ENCODE measurements at places on chromosomes 11 and 22. TPM values are rescaled to one million over a fixed set of nuclear protein-coding genes. Genes with fewer than 3 reads are reported as not detected.

The CWC15 gene
- total RNA-seq, result 62.7 TPM

The ARHGAP20 gene
- 0.17 TPM for total RNA-seq

The NDUFC2 gene
- 80.5 TPM for total RNA-seq

The OR10AG1 gene
- not detected for total RNA-seq

The ELFN2 gene
- total RNA-seq, result 0.32 TPM

DNA sequence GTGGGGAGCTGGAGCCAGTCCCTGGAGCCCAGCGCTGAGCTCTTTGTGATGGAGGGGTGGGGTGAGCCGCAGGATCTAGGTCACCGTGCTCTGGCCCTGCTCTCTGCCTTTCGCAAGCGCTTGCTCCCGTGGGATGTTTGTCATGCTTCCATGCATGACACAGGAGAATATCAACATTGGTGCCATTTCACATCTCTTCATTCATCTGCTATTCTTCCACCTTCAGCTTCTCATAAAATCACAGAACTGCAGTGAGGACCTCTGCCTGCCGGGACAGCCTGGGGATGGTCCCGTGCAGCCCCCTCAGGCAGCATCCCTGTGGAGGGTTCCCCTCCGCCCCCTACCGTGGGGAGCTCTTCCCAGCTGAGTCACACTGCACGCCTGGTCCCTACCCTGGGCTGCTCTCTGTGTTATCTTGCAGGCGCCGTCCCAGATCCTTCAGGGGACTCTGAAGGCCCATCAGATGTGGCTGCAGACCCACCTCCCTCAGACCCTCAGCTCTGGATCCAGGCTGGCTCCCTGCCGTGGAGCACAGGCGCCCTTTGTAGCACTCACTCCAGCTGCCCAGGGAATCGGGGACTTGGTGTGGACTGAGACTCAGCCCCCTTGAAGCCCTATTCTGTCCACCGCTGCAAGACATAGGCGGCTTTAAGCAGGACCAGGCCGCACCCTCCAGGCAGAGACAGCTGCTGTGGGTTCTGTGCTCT, 5.1 kb upstream of the SEPTIN5 start:
- H3K4me1 ChIP-seq, result no peaks in the 10 kb centered on the region
- DNase-seq, result no peak
- H3K4me3 ChIP-seq, result no peak overlapping the region
- no peaks in the 10 kb centered on the region for H3K36me3 ChIP-seq

- no peaks in the 10 kb centered on the region for H3K4me1 ChIP-seq
- DNase-seq, result no peak
- H3K36me3 ChIP-seq, result no peaks in the 10 kb centered on the region
- H3K4me3 ChIP-seq, result no peak overlapping the region
- no peaks in the 10 kb centered on the region for H3K27me3 ChIP-seq
These were observed 38.5 kb upstream of the LARGE1 start for GRCh38 chr22:33958741-33959140.

- H3K27me3 ChIP-seq, result no peaks in the 10 kb centered on the region
- H3K4me1 ChIP-seq, result peaks cover 54% of the 10 kb centered on the region
- H3K27ac ChIP-seq, result peak overlapping the region; percentile 98
- DNase-seq, result peak; percentile 84
These were observed 717 bp downstream of the OSM start for GRCh38 chr22:30265823-30266444.

- no peaks in the 10 kb centered on the region for H3K4me1 ChIP-seq
- no peak for DNase-seq
- no peak overlapping the region for H3K4me3 ChIP-seq
These were observed 92.3 kb upstream of the ANO1 start for GRCh38 chr11:69985641-69986439.

- no peak for DNase-seq
- no peak overlapping the region for H3K4me3 ChIP-seq
- H3K27ac ChIP-seq, result no peak overlapping the region
- no peaks in the 10 kb centered on the region for H3K27me3 ChIP-seq
- peaks cover 18% of the 10 kb centered on the region for H3K4me1 ChIP-seq
These were observed 6.9 kb downstream of the SMCO4 start for GRCh38 chr11:93536101-93536861.

DNA sequence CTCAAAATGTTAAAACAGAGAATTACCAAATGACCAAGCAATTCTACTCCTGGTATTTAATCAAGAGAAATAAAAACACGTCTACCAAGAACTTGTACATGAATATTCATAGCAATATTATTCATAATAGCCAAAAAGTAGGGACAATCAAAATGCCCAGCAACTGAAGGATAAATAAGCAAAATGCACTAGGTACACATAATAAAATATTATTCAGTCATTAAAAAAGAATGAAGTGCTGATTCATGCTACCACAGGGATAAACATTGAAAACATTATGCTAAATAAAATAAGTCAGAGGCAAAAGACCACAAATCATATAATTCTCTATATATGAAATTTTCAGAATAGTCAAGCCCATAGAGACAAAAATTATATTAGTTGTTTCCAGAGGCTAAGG, 24.8 kb downstream of the ARHGAP32 start:
- no peak overlapping the region for H3K4me3 ChIP-seq
- DNase-seq, result no peak
- no peak overlapping the region for H3K27ac ChIP-seq
- H3K4me1 ChIP-seq, result no peaks in the 10 kb centered on the region
- H3K27me3 ChIP-seq, result no peaks in the 10 kb centered on the region

DNA sequence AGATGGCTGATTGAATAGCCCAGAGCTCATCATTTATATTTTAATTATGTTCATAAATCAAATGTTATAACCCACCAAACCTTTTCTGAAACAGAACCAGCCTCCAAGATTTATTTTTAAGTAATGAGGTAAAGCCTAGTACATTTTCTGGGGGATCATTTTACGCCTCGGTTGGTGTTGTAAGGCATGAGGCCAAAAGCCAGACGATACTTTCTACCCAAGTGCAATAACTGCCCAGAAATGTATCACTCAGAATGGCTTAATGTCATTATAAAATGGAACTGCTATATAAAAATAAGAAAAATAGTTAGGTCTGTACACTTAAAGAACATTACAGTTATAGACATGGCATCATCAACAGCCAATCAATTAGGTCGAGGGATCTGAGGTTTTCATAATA, 283.3 kb downstream of the CADM1 start:
- no peaks in the 10 kb centered on the region for H3K36me3 ChIP-seq
- no peak overlapping the region for H3K27ac ChIP-seq
- H3K27me3 ChIP-seq, result no peaks in the 10 kb centered on the region
- peaks cover 4% of the 10 kb centered on the region for H3K4me1 ChIP-seq

- H3K27me3 ChIP-seq, result no peaks in the 10 kb centered on the region
- no peak for DNase-seq
- no peak overlapping the region for H3K4me3 ChIP-seq
- H3K27ac ChIP-seq, result no peak overlapping the region
- H3K36me3 ChIP-seq, result no peaks in the 10 kb centered on the region
- H3K4me1 ChIP-seq, result no peaks in the 10 kb centered on the region
These were observed 132.3 kb downstream of the TRIM44 start for GRCh38 chr11:35794850-35795249.

DNA sequence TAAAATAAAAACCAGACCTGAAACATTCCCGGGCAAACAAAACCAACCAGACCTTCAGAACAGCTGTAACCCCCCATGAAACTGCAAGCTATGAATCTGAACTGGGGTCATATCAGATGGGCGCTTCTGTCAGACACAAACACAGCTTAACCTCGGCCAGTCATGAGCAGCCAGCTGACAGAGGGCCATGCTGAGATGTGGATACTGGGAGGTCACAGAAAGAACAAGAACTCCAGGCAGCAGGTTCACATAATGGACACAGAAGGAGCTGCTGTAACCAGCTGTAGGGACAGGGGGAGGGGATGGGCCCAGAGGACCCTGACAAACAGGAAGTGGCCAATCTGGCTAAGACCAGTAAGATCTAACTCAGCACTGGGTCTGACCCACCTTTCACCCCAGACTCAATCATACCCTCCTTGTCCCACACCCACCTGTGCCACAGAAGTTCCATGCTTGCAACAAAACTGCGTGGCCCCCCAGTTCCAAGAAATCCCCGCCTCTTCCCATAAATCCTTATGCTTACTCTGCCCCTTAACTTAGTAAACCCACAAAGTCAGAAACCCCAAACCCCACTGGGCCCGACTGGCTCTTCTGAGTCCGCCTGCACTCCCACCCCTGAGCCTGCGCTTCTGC, 4.0 kb downstream of the APOL4 start:
- H3K4me3 ChIP-seq, result no peak overlapping the region
- H3K27me3 ChIP-seq, result no peaks in the 10 kb centered on the region
- no peaks in the 10 kb centered on the region for H3K4me1 ChIP-seq
- H3K36me3 ChIP-seq, result no peaks in the 10 kb centered on the region

GRCh38 chr11:131186629-131187101, 183.8 kb upstream of the NTM start:
- no peak overlapping the region for H3K4me3 ChIP-seq
- no peaks in the 10 kb centered on the region for H3K36me3 ChIP-seq
- no peaks in the 10 kb centered on the region for H3K4me1 ChIP-seq

DNA sequence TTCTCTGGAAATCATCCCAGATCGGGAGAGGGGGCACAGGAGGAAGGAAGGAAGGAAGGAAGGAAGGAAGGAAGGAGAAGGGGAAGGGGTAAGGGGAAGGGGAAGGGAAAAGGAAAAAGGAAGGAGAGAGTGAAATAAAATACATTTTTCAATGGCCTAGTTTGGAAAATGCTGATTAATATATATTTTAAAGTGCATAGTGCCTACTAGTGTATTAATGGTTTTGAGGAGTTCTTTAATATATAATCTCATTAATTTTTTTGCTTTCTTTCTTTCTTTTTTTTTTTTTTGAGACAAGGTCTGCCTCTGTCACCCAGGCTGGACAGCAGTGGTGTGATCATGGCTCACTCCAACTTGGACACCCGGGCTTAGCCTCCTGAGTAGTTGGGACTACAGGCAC, 107.8 kb upstream of the FOLH1 start:
- no peaks in the 10 kb centered on the region for H3K36me3 ChIP-seq
- no peaks in the 10 kb centered on the region for H3K4me1 ChIP-seq
- no peaks in the 10 kb centered on the region for H3K27me3 ChIP-seq
- H3K4me3 ChIP-seq, result no peak overlapping the region
- no peak for DNase-seq
- H3K27ac ChIP-seq, result no peak overlapping the region

- H3K27me3 ChIP-seq, result no peaks in the 10 kb centered on the region
- H3K27ac ChIP-seq, result no peak overlapping the region
- H3K4me1 ChIP-seq, result no peaks in the 10 kb centered on the region
- no peaks in the 10 kb centered on the region for H3K36me3 ChIP-seq
These were observed 747.0 kb upstream of the LUZP2 start for GRCh38 chr11:23749762-23750430.

DNA sequence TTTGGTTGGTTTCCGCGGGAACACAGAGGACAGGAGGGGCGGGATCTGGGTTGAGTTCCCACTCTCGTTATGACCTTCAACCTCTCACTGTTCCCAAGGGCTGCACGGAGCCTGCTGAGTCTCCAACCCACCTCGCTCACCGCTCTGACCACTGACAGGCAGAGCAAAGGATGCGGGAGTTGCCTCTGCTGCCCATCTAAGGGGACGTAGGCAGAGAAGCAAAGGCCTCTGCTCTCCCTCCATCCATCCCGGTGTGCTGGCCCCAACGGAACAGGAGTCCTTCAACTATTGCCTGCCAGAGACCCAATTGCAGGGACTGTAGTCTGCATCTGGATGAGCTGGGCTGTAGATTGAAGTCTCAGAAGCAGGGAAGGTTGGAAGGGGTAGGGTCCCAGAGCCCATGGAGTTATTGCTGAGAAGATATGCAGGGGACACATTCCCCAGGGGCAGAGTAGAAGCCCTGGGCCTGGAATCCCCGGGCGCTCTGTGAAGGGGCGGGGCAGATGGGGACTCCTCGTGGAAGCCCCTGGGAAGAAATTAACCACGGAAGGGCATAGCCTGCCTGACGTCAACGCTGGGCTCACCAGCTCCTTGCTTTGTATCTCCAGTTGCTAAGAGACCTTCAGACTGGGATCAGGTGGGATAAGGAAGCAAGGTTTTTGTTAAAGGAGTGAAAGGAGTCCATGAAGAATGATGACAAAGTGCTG, 12.7 kb upstream of the FXYD2 start:
- no peaks in the 10 kb centered on the region for H3K27me3 ChIP-seq
- no peak overlapping the region for H3K27ac ChIP-seq
- no peaks in the 10 kb centered on the region for H3K36me3 ChIP-seq
- H3K4me1 ChIP-seq, result no peaks in the 10 kb centered on the region

GRCh38 chr11:27701355-27702105, 1.3 kb upstream of the BDNF start:
- H3K27ac ChIP-seq, result no peak overlapping the region
- no peaks in the 10 kb centered on the region for H3K36me3 ChIP-seq
- H3K27me3 ChIP-seq, result peaks cover 16% of the 10 kb centered on the region
- no peak overlapping the region for H3K4me3 ChIP-seq

GRCh38 chr11:12287009-12287373, 90.4 kb upstream of the PARVA start:
- H3K4me1 ChIP-seq, result peaks cover 14% of the 10 kb centered on the region
- no peak for DNase-seq
- no peaks in the 10 kb centered on the region for H3K36me3 ChIP-seq
- no peak overlapping the region for H3K27ac ChIP-seq

DNA sequence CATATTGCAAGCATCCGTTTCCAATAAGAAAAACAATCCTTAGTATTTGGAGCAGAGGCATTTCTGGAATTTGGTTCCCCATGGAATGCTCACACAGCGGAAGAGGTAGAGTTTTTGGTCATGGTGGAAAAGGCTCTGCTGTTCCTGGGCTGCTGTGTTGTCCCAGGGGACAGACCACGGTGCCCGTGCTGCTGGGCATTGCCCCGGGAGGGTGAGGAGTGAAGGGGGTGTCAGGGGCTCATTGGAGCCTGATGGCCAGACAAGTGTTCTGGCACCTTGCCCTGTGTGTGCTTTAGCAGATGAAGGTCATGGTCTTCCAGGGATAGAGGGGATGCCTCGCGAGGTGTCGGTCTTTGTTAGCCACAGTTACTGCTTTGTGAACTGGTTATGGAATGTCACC, 61.2 kb downstream of the MPPED1 start:
- no peak overlapping the region for H3K27ac ChIP-seq
- no peaks in the 10 kb centered on the region for H3K36me3 ChIP-seq
- peaks cover 3% of the 10 kb centered on the region for H3K27me3 ChIP-seq
- H3K4me3 ChIP-seq, result no peak overlapping the region
- no peak for DNase-seq

- no peak overlapping the region for H3K27ac ChIP-seq
- DNase-seq, result no peak
- no peaks in the 10 kb centered on the region for H3K4me1 ChIP-seq
- H3K4me3 ChIP-seq, result no peak overlapping the region
These were observed 1629.6 kb downstream of the FAM181B start for GRCh38 chr11:81104051-81104450.

GRCh38 chr22:50167689-50168489, 2.6 kb upstream of the PANX2 start:
- no peak for DNase-seq
- H3K4me3 ChIP-seq, result no peak overlapping the region
- no peaks in the 10 kb centered on the region for H3K4me1 ChIP-seq
- no peak overlapping the region for H3K27ac ChIP-seq
- no peaks in the 10 kb centered on the region for H3K36me3 ChIP-seq

All from CD4-positive, alpha-beta memory T cell (primary cell).